ENCODE measurements at places on chromosomes 3 and 15.

GRCh38 chr3:119279584-119280243, 14.5 kb upstream of the ARHGAP31 start:
- DNase-seq, result no peak

GRCh38 chr3:152511904-152512303, 243.2 kb downstream of the MBNL1 start:
- no peak for DNase-seq

DNA sequence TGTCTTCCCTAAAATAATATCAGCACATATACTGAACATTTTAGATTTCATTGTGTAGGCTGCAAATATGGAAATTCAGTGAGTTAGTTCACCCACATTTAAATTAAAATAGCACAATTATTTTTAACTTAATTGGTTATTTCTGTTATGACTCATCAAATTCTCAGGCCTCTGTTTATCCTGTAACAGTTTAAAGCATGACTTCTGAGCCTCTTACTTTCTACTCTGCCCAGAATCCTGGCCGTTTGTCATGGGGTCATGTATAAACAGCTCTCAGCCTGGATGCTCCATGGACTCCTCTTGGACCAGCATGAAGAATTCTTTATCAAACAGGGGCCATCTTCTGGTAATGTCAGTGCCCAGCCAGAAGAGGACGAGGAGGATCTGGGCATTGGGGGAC, 12.2 kb downstream of the TUBGCP4 start:
- no peak for DNase-seq

GRCh38 chr3:167808910-167809309, 73.4 kb downstream of the SERPINI1 start:
- no peak for DNase-seq

DNA sequence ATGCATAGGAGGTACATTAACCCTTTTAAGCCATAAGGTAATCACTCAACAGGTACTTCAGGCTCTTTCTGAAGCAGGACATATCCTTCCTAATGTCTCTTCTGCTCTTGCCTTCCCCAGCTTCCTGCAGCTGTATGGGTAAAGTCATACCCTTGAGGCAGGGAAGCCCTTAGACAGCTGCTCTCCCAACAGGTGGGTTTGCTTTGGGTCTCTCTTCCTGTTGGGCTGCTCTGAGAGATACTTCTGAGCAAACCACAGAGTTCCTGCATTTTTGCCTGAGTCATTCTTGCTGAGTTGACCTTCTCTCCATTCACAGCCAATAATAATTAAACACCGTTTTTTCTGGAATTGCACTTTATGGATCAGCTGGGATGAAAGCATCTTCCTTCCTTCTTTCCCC, 2.0 kb upstream of the TRAT1 start:
- DNase-seq, result no peak

DNA sequence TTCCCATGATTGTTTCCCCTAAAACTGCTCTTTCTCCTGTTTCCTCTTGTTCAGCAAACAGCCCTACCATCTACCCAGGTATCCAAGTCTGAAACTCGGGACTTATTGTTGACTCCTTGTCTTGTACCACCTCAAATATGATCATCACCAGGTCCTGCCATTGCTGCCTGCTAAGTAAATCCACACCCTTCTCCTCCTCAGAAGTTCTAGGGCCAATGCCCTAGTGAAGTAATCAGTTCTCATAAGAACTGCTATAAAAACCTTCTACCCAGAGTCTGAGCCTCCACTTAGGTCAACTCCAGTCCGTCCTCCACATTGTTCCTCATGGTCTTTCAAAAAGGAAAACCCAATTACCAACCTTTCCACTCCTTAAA, 77.0 kb upstream of the IL12A start:
- no peak for DNase-seq

GRCh38 chr15:74823324-74823723, 3.1 kb upstream of the CPLX3 start:
- DNase-seq, result no peak

DNA sequence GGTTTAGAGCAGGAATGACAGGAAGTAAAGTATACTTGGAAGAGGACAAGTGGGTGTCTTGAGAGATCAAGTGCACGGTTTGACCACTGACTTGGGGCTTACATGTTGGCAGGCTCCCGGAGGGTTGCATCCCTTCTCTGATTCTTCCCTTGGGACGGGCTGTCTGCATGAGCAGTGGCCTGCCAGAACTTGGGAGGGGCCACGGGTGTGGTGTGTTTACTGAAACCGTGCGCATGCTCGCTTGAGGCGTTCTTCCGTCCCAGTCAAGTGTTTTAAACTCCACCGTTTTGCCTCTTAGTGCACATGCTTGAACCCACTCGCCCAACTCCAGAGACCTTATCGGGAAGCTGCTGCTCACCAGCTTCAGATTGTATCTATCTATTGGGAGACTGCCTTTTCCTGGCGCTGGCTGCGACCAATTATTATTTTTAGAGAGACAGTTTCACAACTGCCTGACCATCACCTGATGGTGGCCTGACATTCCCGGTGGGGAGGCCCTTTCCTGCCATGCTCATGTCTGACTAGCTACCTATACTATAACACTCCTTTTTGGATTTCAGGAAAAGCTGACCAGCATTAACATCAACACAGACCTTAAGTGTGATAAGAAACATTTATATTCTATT, 14.9 kb upstream of the C3orf22 start:
- no peak for DNase-seq

Data from NCI-H187 treated with DMSO at 0.1 percent for 48 hours (cell line).